ENCODE measurements at places on chromosomes 12 and 14. TPM values are rescaled to one million over a fixed set of nuclear protein-coding genes. Genes with fewer than 3 reads are reported as not detected.

- no peak overlapping the region for H3K4me3 ChIP-seq
- H3K4me1 ChIP-seq = no peaks in the 10 kb centered on the region
- H3K36me3 ChIP-seq = no peaks in the 10 kb centered on the region
- no peak for DNase-seq
These were observed 234.2 kb upstream of the RGS6 start for GRCh38 chr14:71698027-71698426.

GRCh38 chr12:80892597-80893445 lies 44.9 kb downstream of the LIN7A start:
- H3K4me3 ChIP-seq = no peak overlapping the region
- no peak overlapping the region for H3K27ac ChIP-seq
- H3K4me1 ChIP-seq = no peaks in the 10 kb centered on the region
- DNase-seq = no peak
- no peaks in the 10 kb centered on the region for H3K36me3 ChIP-seq

DNA sequence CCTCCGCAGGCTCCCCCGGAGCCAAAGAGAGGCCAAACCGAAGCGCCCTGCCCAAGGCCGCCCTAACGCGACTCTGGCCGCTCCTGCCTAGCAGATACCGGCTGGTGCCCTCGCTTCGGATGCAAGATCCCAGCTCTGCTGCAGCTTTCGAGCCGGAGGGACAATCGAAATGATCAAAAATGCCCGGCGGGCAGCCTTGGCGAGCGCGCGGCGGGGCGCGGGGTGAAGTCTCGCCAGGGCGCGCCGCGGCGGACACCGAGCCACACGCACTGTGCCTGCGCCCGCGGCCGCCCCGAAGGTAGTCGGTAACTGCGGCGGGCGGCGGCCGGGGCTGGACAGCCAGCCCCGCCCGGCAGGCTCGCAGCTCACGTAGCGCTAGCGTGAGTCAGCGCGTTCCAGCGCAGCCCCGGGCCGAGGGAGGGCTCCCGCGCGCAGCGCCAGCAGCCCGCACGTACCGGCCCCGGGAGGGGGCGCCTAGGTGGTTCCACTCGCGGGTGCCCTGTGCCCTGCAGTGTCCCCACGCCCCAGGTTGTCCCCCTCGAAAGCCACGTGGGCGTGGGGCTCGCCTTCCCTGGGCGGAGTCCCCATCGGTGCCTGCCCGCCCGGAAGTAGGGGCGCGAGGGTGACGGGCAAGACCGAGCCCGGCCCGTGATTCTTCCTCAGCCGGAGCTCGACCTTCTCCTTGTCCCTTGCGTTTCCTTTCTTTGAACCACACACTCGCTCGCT lies 109.2 kb upstream of the EGLN3 start:
- no peaks in the 10 kb centered on the region for H3K36me3 ChIP-seq
- no peaks in the 10 kb centered on the region for H3K27me3 ChIP-seq
- H3K4me3 ChIP-seq = peak overlapping the region; percentile 63

GRCh38 chr14:90381999-90382451 lies 14.8 kb upstream of the CALM1 start:
- peak overlapping the region; percentile 71 for H3K4me3 ChIP-seq
- H3K27me3 ChIP-seq = no peaks in the 10 kb centered on the region
- no peaks in the 10 kb centered on the region for H3K36me3 ChIP-seq
- DNase-seq = no peak
- H3K4me1 ChIP-seq = peaks cover 15% of the 10 kb centered on the region

TOMM20L gene
- not detected for total RNA-seq

KRT82 gene
- total RNA-seq = not detected

RAD9B gene
- 5.0 TPM for total RNA-seq

PMCH gene
- total RNA-seq = not detected

FBLN5 gene
- 119 TPM for total RNA-seq

CBLN3 gene
- total RNA-seq = 1.9 TPM

All from esophagus muscularis mucosa (tissue), 4 donors.